Ovary (tissue), 10 donors: ENCODE measurements at places on chromosomes 1 and 21. TPM values are rescaled to one million over a fixed set of nuclear protein-coding genes. Genes with fewer than 3 reads are reported as not detected.

The KCNQ4 gene
- 0.96 TPM for total RNA-seq

The FMN2 gene
- total RNA-seq: 0.60 TPM

The KCNE2 gene
- not detected for total RNA-seq

The MATN1 gene
- 0.95 TPM for total RNA-seq

The P3H1 gene
- total RNA-seq: 32.9 TPM

The ASTN1 gene
- 1.1 TPM for total RNA-seq

The PSEN2 gene
- 31.4 TPM for total RNA-seq

The TIE1 gene
- total RNA-seq: 29.3 TPM

The B4GALT2 gene
- total RNA-seq: 36.9 TPM

The LCE1F gene
- total RNA-seq: not detected

The GSTM1 gene
- total RNA-seq: 250 TPM

The APOBEC4 gene
- total RNA-seq: 2.0 TPM

The HPCAL4 gene
- total RNA-seq: 5.3 TPM

The CRB1 gene
- total RNA-seq: 0.73 TPM

The IL12RB2 gene
- not detected for total RNA-seq

The TBX19 gene
- total RNA-seq: 3.6 TPM

The USP25 gene
- 24.8 TPM for total RNA-seq

The SPRR2E gene
- not detected for total RNA-seq

The ANKRD45 gene
- total RNA-seq: 0.83 TPM

The OR2AK2 gene
- total RNA-seq: not detected

The DCDC2B gene
- 13.3 TPM for total RNA-seq

The USP1 gene
- total RNA-seq: 43.9 TPM

The EPHA10 gene
- total RNA-seq: 0.60 TPM

The SDC3 gene
- total RNA-seq: 28.8 TPM

The FAM72D gene
- total RNA-seq: 0.46 TPM

The BMP8A gene
- 6.9 TPM for total RNA-seq

The CLIC4 gene
- 81.0 TPM for total RNA-seq

The HOOK1 gene
- total RNA-seq: 2.5 TPM

The SPRR4 gene
- not detected for total RNA-seq

The TCEA3 gene
- total RNA-seq: 153 TPM

The GPR25 gene
- total RNA-seq: not detected

The GPR37L1 gene
- not detected for total RNA-seq

The RIMKLA gene
- total RNA-seq: 0.15 TPM

The SPRR2G gene
- not detected for total RNA-seq

The KCNJ6 gene
- total RNA-seq: not detected

The SLC6A17 gene
- total RNA-seq: not detected

The NRIP1 gene
- 56.6 TPM for total RNA-seq

The CLK2 gene
- 50.1 TPM for total RNA-seq

The MARK1 gene
- 4.0 TPM for total RNA-seq

The CLCA1 gene
- total RNA-seq: not detected

The FCGR3A gene
- 24.2 TPM for total RNA-seq

The VHLL gene
- 0.37 TPM for total RNA-seq

The TSPAN1 gene
- total RNA-seq: 0.61 TPM

The PSMG1 gene
- total RNA-seq: 42.7 TPM

The CATSPERE gene
- total RNA-seq: 3.2 TPM

The SERPINC1 gene
- total RNA-seq: not detected

The DMAP1 gene
- 46.9 TPM for total RNA-seq

The ITLN2 gene
- 2.1 TPM for total RNA-seq

The PERM1 gene
- total RNA-seq: 0.28 TPM

The DDX59 gene
- total RNA-seq: 19.5 TPM

The KRTAP21-2 gene
- not detected for total RNA-seq

The CELA3A gene
- not detected for total RNA-seq

The PI4KB gene
- 68.7 TPM for total RNA-seq

The RPS6KA1 gene
- 3.2 TPM for total RNA-seq
